ENCODE measurements at places on chromosomes 3 and 15. TPM values are rescaled to one million over a fixed set of nuclear protein-coding genes. Genes with fewer than 3 reads are reported as not detected.

DNA sequence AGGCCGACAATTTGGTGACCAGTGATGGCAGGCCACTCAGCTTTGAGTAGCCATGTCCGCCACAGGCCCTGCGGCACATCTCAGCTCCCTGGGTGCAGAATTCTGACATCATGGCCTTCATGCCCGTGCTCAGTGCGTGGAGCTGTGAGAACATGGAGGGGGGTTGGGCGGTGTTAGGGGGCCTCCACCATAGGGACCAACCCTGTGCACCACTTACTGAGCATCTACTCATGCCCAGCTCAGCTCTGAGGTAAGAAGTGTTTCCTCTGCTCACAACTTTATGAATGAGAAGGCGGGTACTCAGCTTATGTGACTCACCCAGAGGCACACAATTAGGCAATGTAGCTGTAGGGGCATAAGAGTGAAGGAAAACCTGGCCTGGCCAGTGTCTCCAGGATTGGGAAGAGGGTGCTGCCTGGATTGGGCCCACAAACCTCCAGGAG, 10.5 kb downstream of the ACOX2 start:
- DNase-seq = peak; percentile 97

DNA sequence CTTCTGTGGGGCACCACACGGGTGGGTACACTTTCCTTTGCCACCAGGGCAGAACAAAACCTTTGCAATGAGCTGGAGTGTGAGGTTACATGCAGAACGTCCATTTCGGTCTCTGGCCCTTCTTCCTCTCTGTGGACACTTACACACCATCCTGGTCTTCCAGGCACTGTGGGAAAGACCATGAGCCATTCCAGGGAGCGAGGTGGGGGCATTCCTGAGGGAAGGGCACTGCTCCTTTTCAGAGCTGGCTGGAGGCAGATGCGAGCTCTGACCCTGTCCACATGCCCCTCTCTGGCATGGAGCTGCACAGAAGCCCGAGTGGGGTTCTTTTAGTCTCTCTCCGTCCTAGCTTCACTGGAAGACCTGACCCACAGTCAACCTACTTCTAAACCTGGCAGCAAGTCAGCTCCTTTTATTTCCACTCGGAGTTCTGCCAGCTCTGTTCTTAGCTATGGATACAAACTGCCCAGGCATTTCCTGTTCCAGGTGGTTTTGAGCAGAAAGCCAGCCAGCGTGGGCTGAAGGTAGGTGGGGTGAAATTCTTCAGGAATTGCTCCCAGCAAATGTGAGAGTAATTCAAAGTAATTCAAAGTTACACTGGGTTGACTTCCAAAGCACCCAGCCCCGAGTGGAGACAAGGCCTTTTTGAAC, 281.4 kb downstream of the ADAMTS17 start:
- DNase-seq = peak; percentile 89

GRCh38 chr3:119310071-119310470, 15.9 kb downstream of the ARHGAP31 start:
- peak; percentile 91 for DNase-seq

GRCh38 chr3:54176106-54176505, 53.8 kb downstream of the CACNA2D3 start:
- peak; percentile 28 for DNase-seq

- no peak for DNase-seq
Measured at GRCh38 chr3:118227191-118227590, 807.5 kb downstream of the IGSF11 start.

- peak; percentile 9 for DNase-seq
Measured at GRCh38 chr15:57708047-57708446, 1.5 kb downstream of the POLR2M start.

DNA sequence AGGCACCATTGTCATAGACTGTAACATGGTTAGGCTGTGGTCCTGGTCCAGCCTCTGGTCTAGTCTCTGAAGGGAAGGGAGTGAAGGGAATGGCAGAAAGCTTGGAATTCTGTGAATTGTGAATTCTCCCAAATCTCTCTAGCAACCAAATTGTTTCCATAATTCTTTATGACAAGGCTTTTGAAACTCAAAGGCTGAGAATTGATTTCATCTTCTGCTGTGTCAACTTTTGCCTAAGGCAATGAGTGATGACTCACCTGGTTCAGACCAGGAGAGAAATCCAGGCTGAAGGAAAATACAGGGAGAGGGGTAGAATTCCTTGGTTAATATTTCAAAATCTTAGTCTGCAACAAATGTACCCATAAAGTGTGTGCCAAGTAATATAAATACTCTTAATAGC, 82.6 kb upstream of the ADPGK start:
- peak; percentile 77 for DNase-seq

Gene SNTN
- not detected for total RNA-seq

- peak; percentile 27 for DNase-seq
Measured at GRCh38 chr3:158830391-158830790, 28.5 kb downstream of the MFSD1 start.

Gene LRRN1
- total RNA-seq = 1.2 TPM

Gene TTC21A
- total RNA-seq = 5.4 TPM
